H9 (cell line): ENCODE measurements at places on chromosomes 12 and 14. TPM values are rescaled to one million over a fixed set of nuclear protein-coding genes. Genes with fewer than 3 reads are reported as not detected.

DNA sequence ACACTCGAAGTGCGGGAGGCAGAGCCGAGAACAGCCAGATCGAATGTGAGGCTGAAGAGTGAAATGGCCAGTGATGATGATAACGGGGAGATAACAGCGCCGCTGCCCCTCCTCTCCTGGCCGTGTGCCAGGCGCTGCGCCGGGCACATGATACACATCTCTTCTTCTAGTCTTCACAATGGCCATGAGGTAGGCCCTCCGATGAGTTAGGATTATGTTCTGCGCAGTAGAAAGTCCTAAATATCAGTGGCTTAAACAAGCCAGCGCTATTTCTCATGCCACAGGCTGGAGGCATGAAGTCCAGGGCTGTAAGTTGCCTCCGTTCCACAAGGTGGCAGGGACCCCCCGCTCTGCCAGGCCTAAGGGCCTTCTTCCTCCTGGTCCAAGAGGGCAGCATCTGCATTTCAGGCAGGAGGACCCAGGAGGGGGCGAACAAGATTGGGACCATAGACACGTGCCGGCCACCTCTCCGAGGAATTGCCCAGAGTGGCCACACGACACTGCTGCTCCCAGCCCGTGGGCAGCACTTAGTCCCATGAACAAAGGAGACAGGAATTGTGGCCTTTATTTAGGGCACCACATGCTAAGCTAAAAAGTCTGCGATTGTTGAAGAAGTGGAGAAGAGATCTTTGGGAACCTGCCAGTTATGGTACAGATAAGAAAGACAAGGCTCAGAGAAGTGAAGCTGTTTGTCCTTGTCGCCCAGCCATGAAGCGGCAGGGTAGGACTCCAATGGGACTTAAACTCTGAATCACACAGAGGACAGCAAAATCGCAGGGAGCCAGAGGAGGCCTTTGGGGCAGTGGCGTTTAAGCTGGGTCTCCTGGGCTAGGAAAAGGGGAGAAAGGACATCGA, 10.9 kb upstream of the HVCN1 start:
- DNase-seq, result peak; percentile 67
- no peak overlapping the region for H3K27ac ChIP-seq
- H3K36me3 ChIP-seq, result no peaks in the 10 kb centered on the region
- H3K4me1 ChIP-seq, result no peaks in the 10 kb centered on the region

DNA sequence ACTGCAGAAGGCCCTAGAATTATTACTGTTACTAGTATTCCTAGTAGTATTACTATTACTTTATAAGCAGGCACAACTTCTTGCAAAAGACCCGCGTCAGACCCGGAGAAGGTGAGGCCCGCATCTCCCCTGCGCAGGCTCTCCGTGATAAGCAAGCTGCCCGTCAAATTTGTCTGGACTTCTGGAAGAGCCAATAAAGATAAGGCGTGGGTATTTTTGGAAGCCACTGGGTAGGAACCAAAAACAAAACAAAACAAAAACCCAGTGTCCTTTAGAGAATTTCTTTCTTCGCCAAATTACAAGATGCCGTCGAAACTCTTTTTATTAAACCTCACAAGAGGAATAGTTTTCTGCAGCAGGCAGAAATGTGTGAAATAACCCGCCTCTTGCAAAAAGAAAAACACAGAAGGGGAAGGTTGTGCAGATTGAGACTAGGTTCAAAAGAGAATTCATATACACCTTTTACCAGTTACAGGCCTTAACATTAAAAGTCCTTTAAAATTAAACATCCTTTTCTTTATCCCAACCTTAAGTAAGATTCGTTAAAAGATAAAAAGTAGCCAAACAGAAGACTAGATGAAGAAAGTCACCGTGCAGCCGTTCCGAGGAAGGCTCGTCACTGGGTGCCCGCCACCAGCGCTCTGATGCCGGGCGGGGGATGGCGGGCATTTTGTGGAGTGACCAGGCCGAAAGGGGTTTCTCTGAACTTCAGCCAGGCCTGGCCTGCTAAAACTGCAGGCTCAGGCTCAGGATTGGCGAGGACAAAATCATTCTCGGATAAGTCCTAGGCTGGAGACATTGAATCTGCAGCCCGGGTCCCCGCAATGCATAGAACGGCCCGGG, 1.6 kb downstream of the TBX5 start:
- H3K4me1 ChIP-seq, result peaks cover 2% of the 10 kb centered on the region
- no peaks in the 10 kb centered on the region for H3K36me3 ChIP-seq

DNA sequence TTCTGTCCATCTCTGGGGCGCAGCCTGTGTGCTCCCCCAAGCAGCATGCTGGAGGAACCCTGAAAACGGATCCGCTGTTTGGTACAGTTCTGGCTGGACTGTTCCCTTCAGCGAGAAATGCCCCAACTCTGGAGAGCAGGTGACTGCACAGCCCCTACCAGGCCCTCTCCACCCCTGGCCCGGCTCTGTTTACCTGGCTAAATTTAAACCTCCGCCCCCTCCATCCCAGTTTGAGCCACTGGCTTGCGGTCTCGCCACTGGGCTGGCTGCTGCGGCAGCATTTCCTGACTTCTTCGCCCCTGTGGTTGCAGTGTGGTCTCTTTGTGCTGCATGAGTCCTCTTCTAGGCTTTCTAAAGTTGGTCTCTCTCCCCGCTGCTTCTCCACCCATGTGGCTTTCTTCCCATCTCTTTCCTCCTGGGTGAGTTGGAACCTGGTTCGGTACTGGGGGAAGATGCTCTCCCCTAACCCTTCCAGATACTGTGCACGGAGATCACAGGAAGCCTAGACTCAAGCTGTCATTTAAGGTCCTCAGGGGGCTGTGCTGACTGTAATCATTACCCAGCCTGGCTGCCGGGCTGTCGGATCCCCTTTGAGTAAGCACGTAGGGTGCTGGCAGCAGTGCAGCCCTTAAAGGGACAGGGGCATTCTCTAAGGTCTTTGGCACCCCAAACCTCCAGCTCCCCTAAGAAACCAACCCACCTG, 60.6 kb downstream of the FBXL14 start:
- no peaks in the 10 kb centered on the region for H3K4me1 ChIP-seq
- no peak overlapping the region for H3K27ac ChIP-seq
- H3K4me3 ChIP-seq, result no peak overlapping the region; the same call in 2 of the 3 replicates
- peaks cover 32% of the 10 kb centered on the region for H3K27me3 ChIP-seq
- DNase-seq, result peak; percentile 25
- H3K36me3 ChIP-seq, result no peaks in the 10 kb centered on the region

DNA sequence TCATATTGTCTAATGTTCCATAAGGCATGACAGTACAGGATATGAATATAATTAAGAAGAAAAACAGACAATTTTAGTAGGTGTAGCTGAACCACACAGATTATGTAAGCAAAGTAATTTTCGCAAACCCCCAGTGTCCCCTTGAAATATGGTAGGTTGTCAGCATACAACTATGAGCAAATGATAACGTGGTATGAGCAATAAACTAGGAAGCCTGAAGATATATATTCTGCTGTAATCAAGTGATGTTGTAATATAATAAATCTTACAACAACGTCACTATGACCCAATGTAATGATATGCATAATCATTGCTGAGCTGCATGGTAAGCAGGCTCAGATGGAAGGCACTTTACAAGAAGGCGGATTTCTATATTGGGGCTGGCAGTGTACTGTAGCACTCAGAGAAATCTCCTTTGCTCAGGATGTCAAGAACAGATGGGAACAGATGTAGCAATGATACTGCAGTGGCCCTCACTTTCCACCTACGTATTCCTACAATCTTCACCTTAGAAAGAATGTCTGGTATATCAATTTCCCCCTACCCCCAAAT, 47.8 kb upstream of the MYF6 start:
- H3K27me3 ChIP-seq, result no peaks in the 10 kb centered on the region
- no peaks in the 10 kb centered on the region for H3K36me3 ChIP-seq
- H3K27ac ChIP-seq, result no peak overlapping the region
- no peaks in the 10 kb centered on the region for H3K4me1 ChIP-seq
- no peak overlapping the region for H3K4me3 ChIP-seq

- H3K27ac ChIP-seq, result no peak overlapping the region
- H3K4me3 ChIP-seq, result no peak overlapping the region
- H3K27me3 ChIP-seq, result no peaks in the 10 kb centered on the region
- H3K36me3 ChIP-seq, result no peaks in the 10 kb centered on the region
Measured at GRCh38 chr14:59687663-59688062, 111.1 kb upstream of the CCDC175 start.

DNA sequence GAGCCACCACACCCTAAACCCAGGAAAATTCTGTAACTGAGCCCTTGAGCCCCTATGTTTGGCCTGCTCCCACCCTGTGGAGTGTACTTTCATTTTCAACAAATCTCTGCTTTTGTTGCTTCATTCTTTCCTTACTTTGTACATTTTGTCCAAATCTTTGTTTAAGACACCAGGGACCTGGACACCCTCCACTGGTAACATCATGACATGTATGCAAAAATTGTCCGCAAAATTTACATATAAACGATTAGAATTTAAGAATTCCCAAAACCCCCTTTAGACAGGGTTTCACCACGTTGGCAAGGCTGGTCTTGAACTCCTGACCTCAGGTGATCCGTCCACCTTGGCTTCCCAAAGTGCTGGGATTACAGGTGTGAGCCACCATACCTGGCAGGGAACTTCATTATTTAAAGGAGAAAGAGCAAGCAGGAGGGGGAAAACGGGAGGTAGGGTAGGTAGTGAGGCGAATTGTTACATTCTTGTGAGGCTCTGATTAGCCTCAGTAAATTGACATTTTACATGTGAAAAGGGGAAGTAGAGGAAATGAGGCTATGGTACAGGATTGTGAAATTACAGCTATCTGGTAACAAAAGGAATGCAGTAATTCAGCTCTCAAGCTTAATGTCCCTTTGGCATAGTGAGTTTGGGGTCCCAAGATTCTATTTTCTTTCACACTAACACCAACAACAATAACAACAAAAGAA, 27.6 kb downstream of the TUBA1A start:
- no peaks in the 10 kb centered on the region; the same call in 1 of the 2 replicates for H3K4me1 ChIP-seq
- H3K27ac ChIP-seq, result no peak overlapping the region
- no peak overlapping the region for H3K4me3 ChIP-seq
- H3K27me3 ChIP-seq, result no peaks in the 10 kb centered on the region

DNA sequence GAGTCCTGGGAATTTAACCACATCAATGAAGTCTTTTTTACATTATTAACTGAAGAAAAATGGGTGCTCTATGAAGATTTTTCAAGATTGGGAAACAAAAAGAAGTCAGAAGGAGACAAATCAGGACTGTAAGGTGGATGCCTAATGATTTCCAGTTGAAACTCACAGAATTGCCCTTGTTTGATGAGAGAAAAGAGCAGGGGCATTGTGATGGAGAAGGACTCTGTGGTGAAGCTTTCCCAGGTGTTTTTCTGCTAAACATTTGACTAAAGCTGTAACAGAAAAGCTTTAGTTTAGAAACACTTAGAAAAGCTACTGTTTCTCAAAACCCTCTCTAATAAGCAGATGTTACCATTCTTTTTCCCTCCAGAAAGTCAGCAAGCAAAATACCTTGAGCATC, 5.8 kb downstream of the IRAK4 start:
- no peak overlapping the region for H3K4me3 ChIP-seq
- no peaks in the 10 kb centered on the region for H3K36me3 ChIP-seq
- no peak for DNase-seq
- no peak overlapping the region for H3K27ac ChIP-seq
- H3K27me3 ChIP-seq, result no peaks in the 10 kb centered on the region

GRCh38 chr12:73951956-73952703, 585.5 kb upstream of the ATXN7L3B start:
- H3K4me3 ChIP-seq, result no peak overlapping the region
- no peaks in the 10 kb centered on the region for H3K36me3 ChIP-seq
- H3K27ac ChIP-seq, result no peak overlapping the region
- H3K4me1 ChIP-seq, result no peaks in the 10 kb centered on the region

DNA sequence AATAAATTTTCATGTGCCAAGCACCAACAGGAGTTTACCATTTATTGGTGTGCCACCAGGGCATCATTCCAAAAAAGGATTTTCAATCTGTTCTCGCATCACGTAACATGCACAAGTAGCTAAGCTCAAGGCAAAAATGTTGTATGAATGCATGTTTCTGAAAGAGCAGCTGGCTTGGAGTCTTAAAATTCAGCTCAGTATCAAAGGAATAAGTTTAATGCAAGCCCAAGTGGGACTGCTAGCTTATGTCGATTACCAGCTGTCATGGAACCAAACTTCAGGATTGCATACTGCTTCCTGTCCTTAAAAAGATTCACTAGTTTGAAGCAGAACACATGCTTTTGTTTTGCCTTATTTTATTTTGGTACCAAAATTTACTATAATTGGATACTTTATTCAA, 437.0 kb downstream of the FSCB start:
- DNase-seq, result no peak
- no peaks in the 10 kb centered on the region for H3K4me1 ChIP-seq
- H3K27ac ChIP-seq, result no peak overlapping the region
- H3K27me3 ChIP-seq, result no peaks in the 10 kb centered on the region

GRCh38 chr12:47844264-47845019, 24.7 kb upstream of the HDAC7 start:
- H3K27ac ChIP-seq, result no peak overlapping the region
- no peaks in the 10 kb centered on the region for H3K36me3 ChIP-seq
- DNase-seq, result peak; percentile 35
- H3K4me1 ChIP-seq, result peaks cover 2% of the 10 kb centered on the region; the same call in 1 of the 2 replicates

GRCh38 chr12:109359131-109359690, 11.5 kb downstream of the MYO1H start:
- no peaks in the 10 kb centered on the region for H3K4me1 ChIP-seq
- no peak overlapping the region for H3K27ac ChIP-seq
- H3K4me3 ChIP-seq, result no peak overlapping the region
- H3K27me3 ChIP-seq, result no peaks in the 10 kb centered on the region

GRCh38 chr12:124191024-124191359, 103.9 kb upstream of the RFLNA start:
- no peaks in the 10 kb centered on the region for H3K27me3 ChIP-seq
- H3K36me3 ChIP-seq, result peaks cover 8% of the 10 kb centered on the region
- H3K4me1 ChIP-seq, result 0 out of 2 replicates have a peak, but pooled peaks cover 2% of the 10 kb centered on the region
- H3K4me3 ChIP-seq, result no peak overlapping the region
- no peak overlapping the region for H3K27ac ChIP-seq

DNA sequence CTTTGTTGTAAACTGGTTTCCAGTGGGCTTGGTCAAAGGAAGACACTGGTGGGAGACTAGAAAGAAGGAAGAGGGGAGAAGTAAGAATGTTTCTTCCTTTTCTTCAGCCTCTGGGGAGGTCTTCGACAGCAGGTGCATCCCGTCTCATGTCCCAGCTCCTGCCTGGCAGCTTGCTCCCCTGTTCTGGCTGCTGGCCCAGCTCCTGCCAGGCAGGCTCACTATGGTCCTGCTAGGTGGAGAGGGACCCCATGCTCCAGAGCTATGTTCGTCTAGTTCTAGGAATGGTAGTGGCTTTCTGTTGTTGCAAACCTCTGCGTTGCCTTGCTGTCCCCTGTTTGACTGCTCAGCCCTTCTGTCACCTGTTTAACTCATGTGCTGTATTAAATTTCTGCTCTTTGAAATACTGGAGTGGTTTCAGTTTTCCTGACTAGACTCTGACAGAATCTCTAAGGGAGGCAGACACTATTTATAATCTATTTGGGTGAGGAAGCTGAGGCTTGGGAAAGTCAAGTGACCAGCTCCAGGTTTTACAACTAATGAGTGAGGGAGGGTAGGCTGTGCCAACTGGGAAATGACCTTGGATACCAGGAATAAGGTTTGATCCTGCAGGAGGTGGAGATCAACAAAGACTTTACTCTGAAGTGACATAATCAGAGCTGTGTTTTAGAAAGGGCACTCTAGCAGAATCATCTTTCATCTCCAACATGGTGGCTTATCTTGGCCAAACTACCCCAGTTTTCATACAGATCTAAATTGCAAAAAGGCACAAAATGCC, 94.7 kb upstream of the DDHD1 start:
- H3K36me3 ChIP-seq, result peaks cover 20% of the 10 kb centered on the region
- H3K4me1 ChIP-seq, result no peaks in the 10 kb centered on the region
- no peak overlapping the region for H3K4me3 ChIP-seq
- DNase-seq, result no peak

GRCh38 chr12:115700081-115700480, 577.4 kb downstream of the MED13L start:
- no peak overlapping the region for H3K4me3 ChIP-seq
- H3K4me1 ChIP-seq, result no peaks in the 10 kb centered on the region
- no peak overlapping the region for H3K27ac ChIP-seq
- H3K27me3 ChIP-seq, result no peaks in the 10 kb centered on the region

FOXN4 gene
- 0.29 and 0.39 TPM in 2 replicates for total RNA-seq

CD27 gene
- total RNA-seq, result 0.29 and 0.37 TPM in 2 replicates

PAH gene
- 6.1 and 8.0 TPM in 2 replicates for total RNA-seq

MYL2 gene
- total RNA-seq, result not detected in 2 replicates

MARS1 gene
- total RNA-seq, result 352 and 368 TPM in 2 replicates

BDKRB1 gene
- total RNA-seq, result not detected in 2 replicates
